SJSA1 (cell line): ENCODE measurements at places on chromosomes 2 and 18. TPM values are rescaled to one million over a fixed set of nuclear protein-coding genes. Genes with fewer than 3 reads are reported as not detected.

The PDK1 gene
- 8.4 and 14.9 TPM in 2 replicates for total RNA-seq

The FOXI3 gene
- not detected in 2 replicates for total RNA-seq

The ERFE gene
- total RNA-seq = 8.4 and 14.9 TPM in 2 replicates

The GLB1L gene
- 0.53 and 3.6 TPM in 2 replicates for total RNA-seq

The IKZF2 gene
- 2.1 and 6.5 TPM in 2 replicates for total RNA-seq

The ARHGEF33 gene
- not detected in 2 replicates for total RNA-seq

The OSR1 gene
- 1.9 and 2.2 TPM in 2 replicates for total RNA-seq

The SCN3A gene
- total RNA-seq = 0.19 and 0.68 TPM in 2 replicates

The DSC3 gene
- total RNA-seq = 13.9 and 20.0 TPM in 2 replicates
